ENCODE measurements at places on chromosomes 2 and 18.
A peak's percentile ranks its signal among the peaks of the same experiment; 100 is the strongest.

DNA sequence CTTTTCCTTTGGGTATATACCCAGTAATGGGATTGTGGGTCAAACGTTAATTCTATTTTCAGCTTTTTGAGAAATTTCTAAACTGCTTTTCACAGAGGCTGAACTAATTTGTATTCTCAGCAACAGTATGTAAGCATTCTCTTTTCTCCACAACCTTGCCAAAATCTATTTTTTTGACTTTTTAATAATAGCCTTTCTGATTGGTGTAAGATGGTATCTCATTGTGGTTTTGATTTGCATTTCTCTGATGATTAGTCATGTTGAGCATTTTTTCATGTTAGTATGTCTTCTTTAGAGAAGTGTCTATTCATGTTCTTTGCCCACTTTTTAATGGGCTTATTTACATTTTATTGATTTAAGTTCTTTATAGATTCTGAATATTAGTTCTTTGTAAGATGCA is 145.5 kb downstream of the TRABD2A start:
- DNase-seq = no peak

DNA sequence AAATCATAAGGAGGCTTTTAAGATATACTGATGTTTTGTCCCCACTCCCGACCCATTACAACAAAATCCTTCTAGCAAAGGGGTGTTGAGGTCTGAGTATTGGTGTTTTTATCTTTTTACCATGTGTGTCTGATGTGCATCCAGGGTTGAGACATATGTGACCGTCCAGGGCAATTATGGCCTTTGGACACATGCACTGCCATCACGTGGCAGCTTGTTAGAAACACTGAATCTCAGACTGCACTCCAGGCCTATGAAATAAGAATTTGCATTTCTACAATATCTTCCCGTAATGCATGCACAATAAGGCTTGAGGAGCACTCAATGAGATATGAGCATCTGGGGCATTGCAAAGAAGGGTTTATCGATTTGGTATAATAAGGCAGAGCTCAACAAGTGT is 235.1 kb upstream of the ZNF804A start:
- no peak for DNase-seq

GRCh38 chr2:157311706-157312105 is 13.9 kb downstream of the ERMN start:
- no peak for DNase-seq

DNA sequence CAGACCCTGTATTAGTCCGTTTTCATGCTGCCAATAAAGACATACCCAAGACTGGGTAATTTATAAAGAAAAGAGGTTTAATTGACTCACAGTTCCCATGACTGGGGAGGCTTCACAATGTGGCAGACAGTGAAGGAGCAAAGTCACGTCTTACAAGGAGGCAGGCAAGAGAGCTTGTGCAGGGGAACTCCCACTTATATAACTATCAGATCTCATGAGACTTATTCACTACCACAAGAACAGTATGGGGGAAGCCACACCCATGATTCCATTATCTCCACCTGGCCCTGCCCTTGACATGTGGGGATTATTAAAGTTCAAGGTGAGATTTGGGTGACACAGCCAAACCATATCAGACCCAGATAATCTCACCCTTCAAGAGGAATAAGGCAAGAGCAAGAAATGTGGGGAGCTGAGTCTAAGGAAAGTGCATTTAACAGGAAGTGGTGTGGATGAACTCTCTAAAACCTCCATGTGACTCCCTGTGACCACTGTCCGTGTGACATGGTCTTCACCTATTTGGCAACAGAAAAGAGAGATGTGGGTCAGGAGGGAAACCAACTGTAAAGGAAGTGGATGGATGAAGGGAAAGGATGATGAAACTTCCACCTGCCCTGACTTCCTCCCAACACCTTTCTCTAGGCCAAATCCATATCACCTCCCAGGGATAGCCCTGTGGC is 110.6 kb downstream of the ATL2 start:
- no peak for DNase-seq

DNA sequence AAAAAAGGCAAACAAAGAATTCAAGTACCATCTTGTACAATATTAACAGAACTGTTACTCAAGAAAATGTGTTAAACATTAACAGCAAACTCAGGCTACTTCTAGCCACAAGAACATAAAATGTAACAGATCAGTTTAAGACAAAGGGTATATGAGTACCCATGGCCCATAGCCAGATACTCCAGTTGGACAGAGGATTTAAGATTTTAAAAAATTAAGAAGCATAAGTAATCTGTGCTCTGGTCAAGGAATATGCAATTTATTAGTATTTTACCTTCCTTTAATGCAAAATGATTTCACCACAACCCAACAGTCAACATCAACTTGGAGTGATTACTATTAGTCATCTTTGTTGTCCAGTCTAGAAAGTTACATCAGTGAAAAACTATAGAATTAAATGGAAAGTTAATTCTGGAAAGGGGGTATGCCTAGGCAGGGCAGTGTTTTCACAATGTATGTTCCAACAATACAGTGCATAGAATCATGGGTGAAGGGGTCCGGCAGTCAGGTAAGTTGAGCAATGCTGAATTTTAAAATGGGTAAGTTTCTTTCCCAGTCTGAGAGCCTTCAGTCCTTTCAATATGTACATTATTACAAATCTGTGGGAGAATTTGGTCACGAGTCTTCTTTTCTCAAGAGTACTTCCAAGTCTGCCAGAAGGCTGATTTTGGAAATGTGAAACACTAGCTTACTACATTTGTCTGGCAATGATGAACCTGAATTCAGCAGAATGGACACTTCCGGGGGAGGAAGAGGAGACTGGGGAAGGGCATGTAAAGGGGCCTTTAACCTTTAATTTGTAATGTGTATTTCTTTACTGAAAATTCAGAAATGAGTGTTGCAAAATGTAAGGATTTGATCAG is 34.5 kb downstream of the SFT2D3 start:
- no peak for DNase-seq

DNA sequence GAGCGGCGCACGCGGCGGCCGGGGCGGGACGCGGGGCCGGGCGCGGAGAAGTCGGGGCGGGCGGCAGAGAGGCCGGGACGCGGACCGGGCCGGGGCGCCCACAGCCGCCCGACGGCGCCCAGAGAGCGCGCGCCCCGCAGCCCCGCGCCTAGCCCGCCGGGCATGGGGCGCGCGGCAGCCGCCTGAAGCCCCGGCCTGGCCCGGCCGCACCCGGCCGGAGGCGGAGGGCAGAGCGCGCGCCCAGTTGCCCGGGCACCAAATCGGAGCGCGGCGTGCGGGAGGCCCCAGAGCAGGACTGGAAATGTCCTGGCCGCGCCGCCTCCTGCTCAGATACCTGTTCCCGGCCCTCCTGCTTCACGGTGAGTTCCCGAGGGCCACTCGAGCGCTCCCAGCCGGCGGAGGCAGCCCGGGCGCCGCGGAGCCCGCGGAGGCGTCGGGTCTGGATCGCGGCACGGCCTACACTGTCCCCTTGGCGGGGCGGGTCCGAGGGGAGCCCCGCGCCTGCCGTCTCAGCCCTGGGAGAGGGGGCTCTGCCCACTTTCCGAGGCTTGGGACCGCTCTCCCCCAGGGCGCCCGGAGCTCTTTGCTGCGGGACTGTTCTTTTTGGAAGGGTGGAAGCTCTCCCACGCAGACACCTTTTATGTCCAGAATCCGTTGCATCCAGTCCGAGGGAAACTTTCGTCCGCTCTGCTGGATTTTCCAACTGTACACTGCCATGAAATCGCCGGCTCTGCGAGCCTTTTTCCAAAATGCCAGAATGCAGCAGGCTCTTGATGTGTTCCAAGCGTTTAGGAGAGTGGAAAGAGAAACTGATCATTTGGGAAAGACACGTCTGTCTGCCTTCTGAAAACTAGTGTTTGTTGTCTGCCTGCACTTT is 484 bp downstream of the APCDD1 start:
- no peak for DNase-seq

DNA sequence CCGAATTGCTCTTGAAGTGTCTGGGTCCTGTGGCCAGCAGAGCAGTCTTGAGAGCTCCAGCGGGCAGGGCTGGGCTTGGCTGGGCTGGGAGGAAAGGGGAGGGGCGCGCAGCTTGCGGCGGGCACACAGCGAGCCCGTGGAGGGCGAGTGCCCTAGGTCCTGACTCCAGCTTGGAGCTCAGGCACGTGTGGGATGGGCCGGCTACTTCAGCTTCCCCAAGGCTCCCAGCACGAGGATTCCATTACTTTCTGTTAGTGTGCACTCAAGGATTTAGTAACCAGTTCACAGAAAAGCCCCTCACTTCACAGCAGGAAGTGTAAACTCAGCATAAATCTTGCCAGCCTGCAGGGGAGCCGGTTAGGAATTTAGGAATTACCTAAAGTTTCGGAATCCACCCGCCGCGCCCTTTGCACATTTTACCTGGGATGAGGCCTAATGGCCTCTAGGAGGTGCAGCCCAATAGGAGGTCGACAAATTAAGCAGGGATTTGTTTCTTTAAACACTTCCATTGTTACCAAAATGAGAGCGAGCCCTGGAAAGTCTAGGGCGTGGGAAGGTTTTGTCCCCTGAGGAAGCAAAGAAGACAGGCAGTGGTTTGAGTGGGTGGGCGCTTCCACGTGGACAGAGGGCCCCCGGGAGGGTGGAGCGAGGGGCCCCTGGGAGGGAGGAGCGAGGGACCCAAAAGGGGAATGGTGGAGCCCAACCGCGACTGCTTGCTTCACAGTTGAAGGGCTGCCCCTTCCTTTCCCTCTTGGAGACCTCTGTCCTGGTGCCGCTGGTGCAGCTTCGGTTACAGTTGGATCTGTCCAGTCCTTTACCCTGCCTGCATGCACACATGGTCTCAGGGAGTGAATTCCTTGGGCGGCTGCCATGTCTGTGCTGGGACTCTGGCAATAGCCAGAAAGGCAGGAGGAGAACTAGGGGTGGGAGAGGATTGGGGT is 93.3 kb downstream of the CTAGE1 start:
- no peak for DNase-seq

GRCh38 chr2:182043861-182044260 is 58.2 kb downstream of the PPP1R1C start:
- DNase-seq = no peak

DNA sequence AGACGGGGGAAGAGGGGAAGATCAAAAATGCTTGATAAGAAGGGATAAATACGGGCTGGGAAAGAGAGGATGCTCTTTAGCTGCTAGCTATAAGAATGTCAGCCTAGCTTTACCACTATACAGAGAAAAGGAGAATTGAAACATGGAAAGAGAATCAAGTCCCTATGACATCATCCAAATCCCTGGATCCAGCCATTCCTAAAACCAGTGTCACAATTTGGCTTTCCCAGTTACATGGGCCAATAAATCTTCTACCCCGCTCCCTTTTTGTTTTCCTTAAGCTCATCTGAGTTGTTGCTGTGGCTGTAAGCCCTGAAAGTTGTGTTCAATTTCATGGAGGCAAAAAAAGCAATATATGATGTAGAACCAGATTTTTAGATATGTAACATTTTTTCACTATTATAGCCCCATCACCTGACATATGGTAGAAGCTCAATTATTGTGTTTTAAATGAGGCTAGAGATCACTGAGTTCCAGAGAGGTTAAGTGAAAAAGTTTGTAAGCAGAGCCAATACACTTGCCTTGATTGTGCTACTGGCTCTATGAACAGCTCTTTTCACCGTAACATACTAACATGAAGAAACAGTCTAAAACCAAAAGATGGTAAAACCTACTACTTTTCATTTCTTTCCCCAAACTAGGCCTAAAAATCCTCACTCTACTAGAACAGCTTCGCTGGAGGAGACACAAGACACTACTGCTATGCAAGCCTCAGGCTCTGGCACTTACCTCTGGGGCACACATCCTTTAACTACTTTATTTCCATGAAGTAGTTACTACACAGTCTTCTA is 4.3 kb downstream of the HNRNPLL start:
- no peak for DNase-seq

GRCh38 chr18:24500766-24501165 is 40.3 kb downstream of the HRH4 start:
- DNase-seq = no peak

DNA sequence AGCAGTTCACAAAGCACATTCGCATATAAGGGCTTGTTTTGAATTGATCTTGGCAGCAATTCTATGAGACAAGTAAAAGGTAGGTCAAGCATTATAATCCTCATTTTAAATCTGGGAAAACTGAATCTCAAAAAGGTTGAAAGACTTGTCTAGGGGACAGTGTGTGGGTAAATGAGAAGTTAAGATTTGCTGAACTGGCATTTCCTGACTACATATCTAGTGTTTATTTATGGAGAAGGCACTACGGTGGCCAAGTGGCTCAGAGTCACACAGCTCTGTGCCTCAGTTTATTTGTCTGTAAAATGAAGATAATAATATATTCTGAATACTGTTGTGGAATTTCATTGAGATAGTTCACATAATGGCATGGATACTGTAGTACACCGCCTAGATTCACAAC is 16.3 kb upstream of the IL1RN start:
- no peak for DNase-seq

GRCh38 chr2:29074411-29074810 is at the start of gene PCARE:
PCARE (minus strand) TSS chr2:29074523; CDS start chr2:29074261, 262 bp downstream.
- no peak for DNase-seq

DNA sequence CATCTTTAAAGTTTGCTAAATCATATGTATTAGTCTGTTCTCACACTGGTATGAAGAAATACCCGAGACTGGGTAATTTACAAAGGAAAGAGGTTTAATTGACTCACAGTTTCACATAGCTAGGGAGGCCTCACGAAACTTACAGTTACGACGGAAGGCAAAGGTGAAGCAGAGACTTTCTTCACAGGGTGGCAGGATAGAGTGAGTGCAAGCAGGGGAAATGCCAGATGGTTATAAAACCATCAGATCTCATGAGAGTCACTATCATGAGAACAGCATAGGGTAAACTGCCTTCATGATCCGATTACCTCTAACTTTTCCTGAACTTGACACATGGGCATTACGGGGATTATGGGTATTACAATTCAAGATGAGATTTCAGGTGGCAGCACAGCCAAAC is 1075.2 kb upstream of the NRXN1 start:
- no peak for DNase-seq

DNA sequence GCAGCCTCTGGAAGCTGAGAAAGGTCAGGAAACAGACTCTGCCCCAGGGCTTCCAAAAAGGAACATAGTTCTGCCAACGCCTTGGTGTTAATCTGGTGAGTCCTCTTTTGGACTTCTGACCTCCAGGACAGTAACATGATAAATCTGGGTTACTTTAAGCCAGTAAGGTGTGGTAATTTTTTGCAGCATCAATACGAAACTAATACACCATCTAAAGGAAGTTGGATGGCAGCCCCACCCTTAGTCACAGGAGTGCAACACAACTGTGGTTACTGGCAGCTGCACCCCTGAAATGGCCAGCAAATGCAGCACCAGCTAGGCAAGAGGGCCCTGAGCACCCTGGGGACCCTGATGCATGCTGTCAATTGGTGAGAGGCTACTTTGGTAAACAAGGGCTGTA is 25.8 kb downstream of the CREG2 start:
- DNase-seq = no peak

GRCh38 chr2:98389251-98389605 is 43.0 kb downstream of the CNGA3 start:
- no peak for DNase-seq

- no peak for DNase-seq
Measured at GRCh38 chr2:230217424-230217823, 2.4 kb downstream of the SP110 start.

- no peak for DNase-seq
Measured at GRCh38 chr2:174343343-174343622, 8.5 kb downstream of the SP9 start.

GRCh38 chr2:168346725-168347477 is 99.5 kb upstream of the STK39 start:
- DNase-seq = peak; percentile 25

Measured in GM12892 (cell line).